ENCODE measurements at places on chromosomes 2 and 18.
A peak's percentile ranks its signal among the peaks of the same experiment; 100 is the strongest.

DNA sequence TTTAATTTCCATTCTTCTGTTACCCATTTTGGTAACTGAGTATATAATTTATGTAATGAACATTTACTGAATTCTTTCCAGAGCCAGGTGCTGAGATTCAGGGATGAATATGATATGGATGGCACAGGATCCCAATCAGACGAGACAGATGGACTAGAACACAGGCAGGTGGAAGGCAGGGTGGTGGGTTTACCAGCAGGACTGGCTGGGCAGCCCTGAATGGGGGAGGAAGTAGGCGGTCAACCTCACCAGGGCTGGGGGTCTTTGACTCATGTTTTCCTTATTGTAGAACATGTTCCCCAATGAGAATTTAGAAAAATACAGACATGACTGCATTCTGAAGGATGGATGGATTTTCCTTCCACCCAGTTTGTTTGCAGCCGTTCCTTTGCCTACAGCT, 80.3 kb downstream of the CIB4 start:
- no peak for DNase-seq

GRCh38 chr2:246489-247144, 17.2 kb downstream of the SH3YL1 start:
- peak; percentile 59 for DNase-seq

- no peak for DNase-seq
Observed at GRCh38 chr2:11872247-11872947, 126.0 kb downstream of the LPIN1 start.

DNA sequence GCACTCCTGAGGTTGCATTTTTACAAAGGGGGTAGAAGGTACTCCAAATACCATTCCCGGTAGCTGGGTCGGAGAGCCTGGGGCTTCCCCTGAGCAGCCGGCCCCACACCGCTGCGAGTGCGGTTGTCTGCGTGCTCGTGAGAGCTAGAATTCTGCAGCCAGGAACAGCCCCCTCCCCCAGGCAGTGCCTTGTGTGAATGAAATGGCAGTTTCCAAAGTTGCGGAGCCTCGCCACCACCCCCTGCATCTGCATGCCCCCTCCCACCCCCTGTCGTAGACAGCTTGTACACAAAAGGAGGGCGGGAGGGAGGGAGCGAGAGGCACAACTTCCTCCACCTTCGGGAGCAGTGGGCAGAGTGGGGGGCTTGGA, 1.1 kb downstream of the MYCN start:
- DNase-seq = no peak

GRCh38 chr2:226452768-226453167, 346.9 kb downstream of the IRS1 start:
- no peak for DNase-seq

GRCh38 chr18:8603663-8604520, 5.3 kb upstream of the RAB12 start:
- DNase-seq = peak; percentile 41
